ENCODE measurements at places on chromosomes 3 and 15. TPM values are rescaled to one million over a fixed set of nuclear protein-coding genes. Genes with fewer than 3 reads are reported as not detected.

DNA sequence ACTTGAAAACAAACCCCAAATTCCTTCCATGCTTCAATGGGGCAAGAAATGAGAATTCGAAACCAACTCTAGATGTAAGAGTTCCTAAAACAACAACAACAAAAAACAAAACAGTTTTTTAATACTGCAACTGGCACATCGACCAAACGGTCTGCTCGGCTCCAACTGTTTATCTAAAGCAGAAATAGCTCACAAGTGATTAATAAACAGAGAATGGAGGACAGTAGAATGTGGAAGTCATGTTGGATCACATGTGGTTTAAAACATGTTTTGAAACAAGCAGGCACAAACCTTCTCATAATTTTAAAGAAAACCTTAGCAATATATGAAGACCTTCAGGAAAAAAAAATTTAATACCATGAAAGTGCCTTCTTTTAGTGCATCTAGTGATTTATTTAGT is 55.1 kb downstream of the SETMAR start:
- H3K4me3 ChIP-seq: no peak overlapping the region
- no peaks in the 10 kb centered on the region for H3K4me1 ChIP-seq
- no peaks in the 10 kb centered on the region for H3K36me3 ChIP-seq
- no peak for DNase-seq

FAM3D gene
- total RNA-seq: 200 TPM

DNA sequence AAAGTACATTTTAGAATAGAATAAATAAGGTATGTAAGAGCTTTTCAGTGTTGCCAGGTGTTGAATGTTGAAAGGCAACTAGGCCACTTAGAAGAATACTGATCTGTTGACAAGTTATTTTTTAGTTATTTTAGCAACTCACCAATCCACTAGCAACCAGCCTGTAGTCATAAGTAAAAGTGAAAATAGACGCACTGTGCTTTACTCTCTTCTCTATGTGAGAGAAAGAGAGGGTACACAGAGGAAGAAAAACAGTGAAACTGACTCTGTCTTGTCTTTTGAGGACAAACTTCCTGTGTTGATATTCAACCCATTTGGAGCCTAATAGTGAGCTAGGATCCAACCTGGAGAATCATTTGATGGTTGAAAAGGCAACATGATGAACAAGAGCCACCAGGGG is 327.1 kb upstream of the GOLIM4 start:
- no peaks in the 10 kb centered on the region for H3K4me1 ChIP-seq
- no peak for DNase-seq
- no peak overlapping the region for H3K4me3 ChIP-seq
- H3K27ac ChIP-seq: no peak overlapping the region
- H3K27me3 ChIP-seq: no peaks in the 10 kb centered on the region

- no peak overlapping the region for H3K4me3 ChIP-seq
- no peaks in the 10 kb centered on the region for H3K27me3 ChIP-seq
- DNase-seq: no peak
- no peaks in the 10 kb centered on the region for H3K4me1 ChIP-seq
Measured at GRCh38 chr3:2706144-2706835, 403.9 kb downstream of the IL5RA start.

- no peaks in the 10 kb centered on the region for H3K36me3 ChIP-seq
- no peaks in the 10 kb centered on the region for H3K4me1 ChIP-seq
- H3K27ac ChIP-seq: no peak overlapping the region
- DNase-seq: no peak
- H3K4me3 ChIP-seq: no peak overlapping the region
Measured at GRCh38 chr3:158950178-158950901, 148.5 kb downstream of the MFSD1 start.
